ENCODE measurements at places on chromosomes 7 and 10.

- no peak for DNase-seq
These were observed 263.0 kb downstream of the GRID1 start for GRCh38 chr10:86103391-86104101.

GRCh38 chr10:29276251-29276850, 12.5 kb upstream of the LYZL1 start:
- DNase-seq, result no peak

GRCh38 chr7:41629711-41630111, 73.2 kb downstream of the INHBA start:
- no peak for DNase-seq

- DNase-seq, result no peak
These were observed 194.9 kb upstream of the CDCA7L start for GRCh38 chr7:22140578-22140977.

- DNase-seq, result no peak
These were observed 29.4 kb upstream of the ECHDC3 start for GRCh38 chr10:11712744-11713143.

GRCh38 chr7:107398161-107398560, 71.7 kb upstream of the GPR22 start:
- DNase-seq, result no peak

- no peak for DNase-seq
These were observed 56.0 kb downstream of the LGI1 start for GRCh38 chr10:93813507-93814465.

- DNase-seq, result no peak
These were observed 33.3 kb downstream of the COX15 start for GRCh38 chr10:99698504-99699080.

DNA sequence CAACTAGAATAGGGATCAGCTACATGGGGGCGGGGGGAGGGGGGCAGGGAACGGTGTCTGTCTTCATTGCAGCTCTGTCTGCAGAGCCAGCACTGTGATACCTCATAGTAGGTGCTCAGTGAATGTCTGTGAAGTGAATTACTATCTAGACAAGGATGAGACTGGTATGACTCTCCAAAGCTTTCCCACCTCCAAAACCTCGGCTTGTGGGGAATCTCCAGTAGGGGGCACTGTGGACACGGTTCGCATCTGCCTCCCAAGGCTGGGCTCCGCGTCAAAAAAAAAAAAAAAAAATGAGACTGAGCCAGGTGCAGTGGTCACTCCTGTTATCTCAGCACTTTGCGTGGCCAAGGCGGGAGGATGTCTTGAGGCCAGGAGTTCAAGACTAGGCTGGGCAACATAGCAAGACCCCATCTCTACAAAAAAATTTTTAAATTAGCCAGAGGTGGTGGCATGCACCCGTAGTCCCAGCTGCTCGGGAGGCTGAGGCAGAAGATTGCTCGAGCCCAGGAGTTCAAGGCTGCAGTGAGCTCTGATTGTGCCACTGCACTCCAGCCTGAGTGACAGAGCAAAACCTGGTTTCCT, 9.6 kb downstream of the TRIM56 start:
- no peak for DNase-seq

DNA sequence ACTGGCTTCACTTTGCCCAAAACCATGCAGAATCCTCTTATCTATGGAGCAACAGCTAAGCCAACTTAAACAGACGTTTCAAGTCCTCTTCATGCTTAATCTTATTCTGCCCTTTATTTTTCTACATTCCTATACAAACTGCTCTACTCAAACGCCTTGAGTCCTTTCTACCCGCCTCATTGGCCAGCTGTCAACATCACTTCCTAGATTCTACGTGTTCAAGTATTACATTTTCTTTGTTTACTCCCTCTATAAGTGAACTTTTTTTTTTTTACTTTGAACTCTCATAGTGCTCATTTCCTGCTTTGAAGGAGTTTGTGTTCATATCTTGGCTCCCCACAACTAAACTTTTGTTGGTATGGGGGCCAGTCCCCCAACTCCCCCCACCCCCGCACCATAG, 28.9 kb upstream of the SLC26A5 start:
- no peak for DNase-seq

DNA sequence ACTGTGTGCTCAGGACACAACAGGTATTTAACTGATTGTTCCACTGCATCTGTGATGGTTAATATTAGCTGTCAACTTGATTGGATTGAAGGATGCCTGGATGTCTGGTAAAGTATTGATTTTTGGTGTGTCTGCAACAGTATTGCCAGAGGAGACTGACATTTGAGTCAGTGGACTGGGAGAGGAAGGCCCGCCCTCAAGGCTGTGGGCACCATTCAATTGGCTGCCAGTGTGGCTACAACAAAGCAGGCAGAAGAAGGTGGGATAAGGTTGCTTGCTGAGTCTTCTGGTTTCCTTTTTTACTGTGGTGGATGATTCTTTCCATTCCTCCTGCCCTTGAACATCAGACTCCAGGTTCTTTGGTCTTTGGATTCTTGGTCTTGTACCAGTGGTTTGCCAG, 137.1 kb upstream of the FAM13C start:
- DNase-seq, result no peak

- no peak for DNase-seq
These were observed 16.2 kb upstream of the OR6B1 start for GRCh38 chr7:143983960-143984359.

DNA sequence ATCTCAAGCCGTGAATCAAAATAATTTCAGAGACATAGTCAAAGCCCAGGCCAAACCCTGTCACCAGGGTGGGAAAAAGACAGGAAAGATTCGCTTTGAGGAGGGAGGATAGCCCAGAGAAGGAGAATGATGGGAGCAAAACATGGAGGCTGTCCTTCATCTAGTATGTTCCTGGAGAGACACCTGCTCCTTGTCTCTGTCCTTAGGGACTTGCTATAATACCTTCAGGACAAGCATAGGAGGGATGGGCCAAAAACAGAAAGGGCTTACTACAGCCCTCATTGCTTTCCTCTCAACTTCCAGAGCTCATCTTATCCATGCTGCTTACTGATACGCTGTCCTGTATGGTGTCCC, 593.7 kb downstream of the LRMDA start:
- DNase-seq, result no peak

DNA sequence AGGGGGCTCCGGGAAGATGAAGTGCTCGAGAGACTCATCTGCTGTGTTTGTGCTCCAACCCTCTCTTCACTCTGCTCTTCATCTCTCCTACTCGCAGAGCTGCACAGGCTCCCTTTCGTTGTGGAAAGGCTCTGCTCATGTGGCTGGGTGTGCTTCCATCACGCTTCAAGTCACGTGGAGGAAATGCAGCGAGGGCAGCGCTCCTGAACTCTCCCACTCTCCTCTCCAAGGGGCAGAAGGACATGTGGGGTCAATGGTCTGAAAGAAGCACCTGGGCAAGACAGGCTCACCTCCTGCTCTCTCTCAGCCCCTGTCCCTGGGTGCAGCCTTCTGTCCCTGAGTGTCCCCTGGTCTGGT, 72.6 kb downstream of the USP6NL start:
- DNase-seq, result no peak

DNA sequence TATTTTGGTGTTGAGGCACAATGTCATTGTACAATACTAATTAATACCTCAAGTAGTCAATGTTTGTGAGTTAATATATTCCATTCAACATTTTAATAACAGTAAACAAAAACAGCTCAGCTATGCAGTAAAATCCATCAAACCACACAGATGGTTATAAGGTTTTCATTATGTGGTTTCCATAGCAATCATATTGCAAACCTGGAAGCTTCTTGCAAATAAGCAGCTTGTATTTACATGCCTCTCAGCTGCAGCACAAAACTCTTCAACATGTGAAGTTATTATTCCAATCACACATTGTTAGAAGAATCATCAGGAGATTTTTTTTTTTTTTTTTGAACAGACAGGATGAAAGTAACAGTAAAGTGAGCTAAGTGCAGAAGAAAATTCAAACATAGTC, 170.2 kb downstream of the SKAP2 start:
- DNase-seq, result no peak

DNA sequence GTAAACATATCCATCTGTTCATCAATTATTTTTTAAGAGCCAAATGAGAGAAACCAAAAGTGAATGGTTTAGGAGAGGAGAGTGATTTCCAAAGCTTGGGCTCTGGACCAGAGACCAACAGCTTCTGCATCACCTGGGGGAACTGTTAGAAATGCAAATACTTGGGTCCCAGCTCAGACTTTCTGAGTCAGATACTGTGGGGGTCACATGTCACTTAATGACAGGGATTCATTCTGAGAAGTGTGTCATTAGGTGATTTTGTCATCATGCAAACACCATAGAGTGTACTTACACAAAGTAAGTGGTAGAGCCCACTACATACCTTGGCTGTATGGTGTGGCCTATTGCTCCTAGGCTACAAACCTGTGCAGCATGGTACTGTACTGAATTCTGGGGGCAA, 128.5 kb upstream of the PRR15 start:
- no peak for DNase-seq

GRCh38 chr10:6223981-6224380, 21.2 kb downstream of the PFKFB3 start:
- no peak for DNase-seq

DNA sequence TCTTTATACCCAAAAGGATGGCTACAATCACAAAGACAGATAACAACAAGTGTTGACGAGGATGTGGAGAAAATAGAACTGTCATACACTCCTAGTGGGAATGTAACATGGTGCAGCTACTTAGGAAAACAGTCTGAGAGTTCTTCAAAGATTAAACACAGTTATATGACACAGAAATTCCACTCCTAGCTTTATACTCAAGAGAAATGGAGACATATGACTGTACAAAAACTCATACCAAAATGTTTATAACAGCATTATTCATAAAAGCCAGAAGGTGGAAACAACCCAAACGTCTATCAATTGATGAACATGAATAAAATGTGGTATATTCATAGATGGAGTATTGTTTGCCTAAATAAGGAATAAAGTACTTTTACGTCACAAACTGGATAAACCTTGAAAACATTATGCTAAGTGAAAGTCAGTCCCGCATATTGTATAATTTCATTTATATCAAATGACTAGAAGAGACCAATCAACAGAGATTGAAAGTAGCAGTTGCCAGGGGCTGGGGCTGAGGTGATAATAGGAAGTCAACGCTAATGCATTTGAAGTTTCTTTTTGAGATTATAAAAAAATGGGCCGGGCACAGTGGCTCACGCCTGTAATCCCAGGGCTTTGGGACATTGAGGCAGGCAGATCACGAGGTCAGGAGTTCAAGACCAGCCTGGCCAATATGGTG, 61.6 kb upstream of the SRPK2 start:
- no peak for DNase-seq

DNA sequence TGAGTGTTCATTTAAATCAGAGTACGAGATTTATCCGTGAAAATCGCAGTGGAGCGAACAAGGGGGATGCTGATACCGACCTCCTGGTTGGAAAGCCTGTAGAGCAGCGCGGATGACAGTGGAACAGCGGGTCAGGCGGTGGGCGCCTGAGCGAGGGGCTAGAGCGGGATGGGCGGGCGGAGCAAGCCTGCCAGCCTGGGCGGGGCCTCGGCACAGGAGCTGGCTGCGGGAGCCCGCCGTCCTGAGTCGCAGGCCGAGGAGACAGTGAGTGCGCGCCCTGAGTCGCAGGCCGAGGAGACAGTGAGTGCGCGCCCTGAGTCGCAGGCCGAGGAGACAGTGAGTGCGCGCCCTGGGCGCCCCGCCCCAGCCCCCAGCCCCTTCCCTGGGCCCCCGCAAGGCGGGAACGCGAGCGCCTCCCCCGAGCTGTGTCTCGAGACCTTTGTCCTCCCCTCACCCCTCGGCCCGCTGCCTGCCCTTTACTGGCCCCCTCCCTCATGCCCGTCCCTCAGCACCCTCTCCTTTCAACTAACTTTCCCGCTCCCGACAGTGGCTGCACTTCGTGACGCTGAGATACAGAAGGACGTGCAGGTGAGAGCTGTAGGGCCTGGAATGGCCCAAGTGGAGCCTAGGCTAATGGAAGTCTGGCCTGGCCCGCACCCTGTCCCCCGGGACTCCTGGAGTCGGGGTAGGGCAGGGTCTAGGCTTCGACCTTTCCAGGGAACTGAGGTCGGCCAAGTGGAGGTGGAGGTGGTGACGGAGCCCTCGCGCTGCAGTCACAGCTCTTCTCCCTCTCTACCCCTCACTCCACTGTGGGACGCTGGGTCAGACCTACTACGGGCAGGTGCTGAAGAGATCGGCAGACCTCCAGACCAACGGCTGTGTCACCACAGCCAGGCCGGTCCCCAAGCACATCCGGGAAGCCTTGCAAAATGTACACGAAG, at the start of gene AS3MT:
TSS of gene AS3MT (plus strand) at position 213 of the 941 bp plus-strand sequence. CDS start at position 336, 123 bp downstream.
- peak; percentile 35 for DNase-seq

- DNase-seq, result no peak
These were observed 29.4 kb downstream of the NUDT1 start for GRCh38 chr7:2271273-2272026.

- no peak for DNase-seq
These were observed 88.7 kb downstream of the PHYHIPL start for GRCh38 chr10:59265141-59265540.

- DNase-seq, result no peak
These were observed 257.8 kb downstream of the PCLO start for GRCh38 chr7:82904871-82905270.

GRCh38 chr10:4514445-4515108, 311.4 kb upstream of the AKR1E2 start:
- DNase-seq, result peak; percentile 31

DNA sequence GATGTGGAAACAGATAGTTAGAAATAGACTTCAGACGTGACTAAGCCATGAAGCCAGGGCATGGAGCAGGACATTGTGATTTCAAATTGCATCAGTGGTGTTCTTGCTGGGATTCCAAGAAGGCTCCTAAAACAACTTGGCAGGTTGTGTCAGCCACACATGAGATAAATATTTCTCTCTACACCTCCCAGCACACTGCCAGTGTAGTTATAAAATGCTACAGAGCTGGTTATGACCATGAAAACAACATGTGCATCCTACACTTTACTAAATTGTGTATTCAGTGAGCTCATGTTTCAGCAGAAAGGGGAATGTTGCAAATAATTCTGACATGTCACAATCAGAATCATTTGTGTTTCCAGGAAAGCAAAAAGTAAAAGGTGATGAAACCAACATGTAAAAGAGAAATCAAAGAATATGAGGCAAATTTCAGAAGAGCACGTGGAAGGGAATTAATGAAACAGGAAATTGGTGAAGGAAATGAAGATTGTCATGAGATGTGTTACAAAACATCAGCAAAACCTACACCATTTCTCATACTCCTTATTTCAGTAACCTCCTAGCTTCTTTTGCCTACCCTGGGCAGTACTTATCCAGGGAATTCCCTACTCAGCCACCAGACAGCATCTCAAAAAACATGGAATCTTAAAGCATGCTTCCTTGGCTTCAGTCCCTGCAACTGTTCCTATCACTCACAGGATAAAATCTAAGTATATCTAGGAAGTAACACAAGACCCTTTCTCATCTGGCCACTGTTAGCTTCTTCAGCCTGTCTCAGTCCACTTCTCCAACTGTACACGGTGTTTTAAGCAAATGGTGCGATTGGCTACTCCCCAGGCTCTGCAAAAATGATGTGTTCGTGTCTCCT, 5.8 kb upstream of the CYP3A7 start:
- no peak for DNase-seq

- no peak for DNase-seq
These were observed 19.1 kb upstream of the INPP5F start for GRCh38 chr10:119706521-119707278.

GRCh38 chr10:110916554-110917346, 2.2 kb downstream of the BBIP1 start:
- DNase-seq, result no peak
